ENCODE measurements at places on chromosomes 4 and X. TPM values are rescaled to one million over a fixed set of nuclear protein-coding genes. Genes with fewer than 3 reads are reported as not detected.

Gene PNMA6F
- not detected for total RNA-seq

Gene SYTL5
- 0.42 TPM for total RNA-seq

Gene CACNA1F
- total RNA-seq = 0.15 TPM

Gene ARL9
- total RNA-seq = 0.55 TPM

Gene PABPC1L2B
- total RNA-seq = not detected

Gene VGLL1
- not detected for total RNA-seq

Gene MTMR8
- 0.19 TPM for total RNA-seq

DNA sequence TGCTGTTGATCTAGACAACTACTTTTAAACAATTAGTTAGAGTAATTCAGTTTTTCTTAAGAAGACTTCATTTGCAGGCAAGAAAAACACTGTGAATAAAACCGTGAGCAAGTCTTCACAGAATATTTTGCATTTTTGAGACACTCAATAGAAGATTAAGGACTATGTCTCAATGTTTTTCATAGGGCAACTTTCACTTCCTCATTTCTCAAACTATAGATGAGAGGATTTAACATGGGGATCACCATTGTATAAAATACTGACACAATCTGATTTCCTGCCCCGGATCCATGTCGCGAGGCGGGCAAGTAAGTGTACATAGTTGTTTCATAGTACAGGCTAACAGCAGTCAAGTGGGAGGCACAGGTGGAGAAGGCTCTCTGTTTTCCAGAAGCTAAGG, 108.8 kb upstream of the IGSF1 start:
- no peak for DNase-seq

DNA sequence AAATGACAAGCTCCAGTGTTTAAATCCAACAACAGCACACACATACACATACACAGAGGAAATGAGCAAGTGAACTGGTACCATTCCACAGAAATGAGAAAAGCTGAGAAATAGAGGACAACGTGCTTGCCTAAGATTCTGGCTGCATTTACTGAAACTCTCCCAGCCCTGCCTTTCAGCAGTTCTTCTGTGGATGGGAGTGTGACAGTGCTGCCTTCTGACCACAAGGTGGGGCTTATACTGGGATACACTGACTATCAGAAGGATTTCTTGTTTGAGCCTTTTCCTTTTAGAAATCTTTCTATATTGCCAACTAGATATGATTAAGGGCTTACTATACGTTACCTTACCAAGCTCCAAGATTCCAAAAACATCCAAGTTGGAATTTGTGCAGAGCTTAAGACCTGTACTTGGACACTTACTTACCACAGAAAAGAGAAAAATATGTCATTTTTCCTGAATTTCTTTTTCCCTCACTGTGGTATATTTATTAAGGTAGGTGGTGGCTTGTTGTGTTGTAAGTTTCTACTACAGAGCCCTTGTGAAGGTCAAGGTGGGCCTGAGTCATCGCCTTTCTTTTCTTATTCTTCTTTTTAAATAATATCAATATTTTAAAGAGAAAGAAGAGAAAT, 10.7 kb upstream of the CXCL8 start:
- DNase-seq = peak; percentile 91

DNA sequence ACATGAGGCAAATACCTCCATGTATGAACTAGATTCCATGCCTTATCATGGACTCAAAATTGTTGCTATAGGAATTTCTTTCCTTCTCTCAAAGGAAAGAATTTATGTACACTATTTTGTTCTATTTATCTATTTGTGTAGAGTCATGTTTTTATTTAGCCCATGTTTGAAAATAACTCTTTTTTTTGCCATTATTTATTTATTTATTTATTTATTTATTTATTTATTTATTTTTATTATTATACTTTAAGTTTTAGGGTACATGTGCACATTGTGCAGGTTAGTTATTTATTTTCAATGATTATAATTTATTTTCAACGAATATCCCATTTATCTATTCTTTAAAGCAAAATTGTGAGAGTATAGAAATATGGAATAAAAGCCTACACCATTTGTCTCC, 177.9 kb downstream of the MAGEE1 start:
- no peak for DNase-seq

GRCh38 chr4:10701702-10702460, 17.3 kb upstream of the CLNK start:
- DNase-seq = no peak

GRCh38 chrX:12128017-12128416, 10.3 kb upstream of the FRMPD4 start:
- DNase-seq = no peak

DNA sequence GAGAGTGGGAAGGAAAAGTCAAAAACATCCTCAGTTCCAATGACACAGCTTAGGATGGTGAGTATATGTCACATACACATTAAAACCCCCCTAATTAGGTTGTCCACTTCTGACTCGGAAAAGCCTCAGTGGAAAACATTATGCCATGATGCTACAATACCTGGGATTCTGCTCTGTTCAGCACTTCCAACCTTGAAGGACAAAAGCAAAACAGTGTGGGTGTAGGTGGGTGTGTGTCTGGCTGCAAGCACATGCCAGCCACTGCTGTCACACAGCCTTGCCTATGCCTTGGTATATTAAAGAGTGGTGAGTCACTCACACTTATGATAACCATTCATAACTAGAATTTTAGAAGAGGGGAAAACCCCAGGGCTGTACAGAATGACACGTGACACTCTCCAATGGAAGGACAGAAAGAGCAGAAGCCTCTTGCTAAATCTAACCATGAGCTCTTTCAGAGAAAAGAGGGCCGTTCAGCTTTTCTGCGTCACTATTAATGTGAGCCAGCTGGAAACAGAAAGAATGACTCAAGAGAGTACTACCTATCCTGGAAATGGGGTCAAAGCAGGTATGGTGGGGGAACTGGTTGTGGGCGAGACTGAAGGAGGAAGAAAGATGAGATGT, 159.6 kb downstream of the TET2 start:
- no peak for DNase-seq

DNA sequence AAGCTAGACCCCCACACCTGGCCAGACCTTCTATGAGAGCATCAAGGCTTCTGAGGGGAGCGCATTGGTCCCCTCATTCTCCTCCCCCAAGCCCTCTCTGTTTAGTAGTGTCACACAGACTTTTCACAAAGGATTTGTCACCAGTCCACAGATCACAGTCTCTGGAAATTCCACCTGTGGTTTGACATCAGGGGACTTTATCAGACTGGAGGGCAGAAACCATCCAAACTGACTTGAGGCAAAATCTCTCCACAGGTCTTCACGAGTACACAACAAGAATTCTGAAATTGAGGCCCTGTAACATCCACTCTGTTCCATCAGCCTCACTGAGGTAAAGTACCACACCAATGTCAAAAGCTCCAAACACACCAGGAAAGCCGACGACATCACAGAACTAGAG, 112.5 kb downstream of the SH3KBP1 start:
- no peak for DNase-seq

DNA sequence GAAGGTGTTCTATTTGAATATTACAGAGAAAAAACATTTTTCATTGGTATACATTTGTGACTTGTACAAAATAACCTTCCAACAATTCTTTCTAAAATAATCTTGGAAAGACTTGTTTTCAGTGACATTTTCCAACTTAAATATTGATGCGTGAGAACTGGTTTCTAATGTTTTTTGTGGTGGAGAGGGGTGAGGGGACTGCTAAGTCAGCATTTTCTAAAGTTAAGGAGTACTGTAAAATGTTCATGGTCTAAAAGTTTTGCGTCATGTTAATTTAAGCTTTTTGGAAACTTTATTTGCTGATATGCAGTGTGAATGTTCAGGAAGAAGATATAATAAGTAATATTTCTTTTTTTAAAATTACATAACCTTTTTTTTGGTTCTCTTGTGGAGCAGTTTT, 229.3 kb downstream of the MAGEB5 start:
- no peak for DNase-seq

DNA sequence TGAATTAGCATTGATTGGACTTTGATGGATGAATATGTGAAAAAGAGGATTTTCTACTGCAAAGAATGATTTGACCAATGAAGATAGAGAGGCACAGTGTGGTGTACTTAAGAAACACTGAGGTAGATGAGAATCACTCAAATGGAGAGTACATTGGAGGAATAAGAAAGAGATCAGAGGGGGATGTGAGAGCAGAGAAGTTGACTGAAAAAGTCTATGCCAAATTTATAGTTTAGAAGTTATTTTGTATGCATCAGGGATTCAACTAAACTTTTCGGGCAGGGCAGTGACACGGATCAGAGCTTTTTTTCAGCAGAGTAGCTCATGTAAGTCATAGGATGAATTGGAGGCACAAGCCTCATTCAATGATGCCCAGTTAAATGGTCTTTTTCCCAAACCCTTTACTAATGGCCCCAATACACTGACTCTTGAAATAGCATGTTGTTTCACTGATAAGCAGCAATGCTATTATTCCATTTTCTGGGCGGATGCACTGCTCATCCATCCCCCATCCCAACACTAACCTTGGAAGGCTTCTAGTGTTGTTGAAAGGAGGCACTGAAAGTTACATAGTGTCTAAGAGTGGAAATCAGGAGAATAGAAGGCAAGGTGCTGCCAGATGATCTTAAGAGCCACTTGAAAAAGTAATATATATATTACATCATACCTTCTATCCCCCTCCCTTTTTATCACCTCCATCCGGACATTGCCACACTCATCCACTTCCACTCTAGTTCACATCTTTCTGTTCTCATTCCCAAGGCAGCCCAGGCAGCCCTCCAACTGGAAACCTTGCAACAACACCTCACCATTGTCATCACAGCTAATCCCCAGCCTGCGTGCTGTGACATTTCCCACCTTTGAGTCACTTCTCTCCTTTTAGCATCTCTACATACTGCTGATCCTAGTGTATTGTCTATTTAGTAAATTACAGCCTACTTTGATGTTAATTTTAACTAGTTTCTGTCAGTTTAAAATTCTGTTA, 46.1 kb downstream of the ARHGAP24 start:
- DNase-seq = no peak

GRCh38 chr4:82043809-82044137, 330.0 kb downstream of the HNRNPD start:
- no peak for DNase-seq

- DNase-seq = no peak
These were observed 214.5 kb downstream of the KCNIP4 start for GRCh38 chr4:21733894-21734630.

DNA sequence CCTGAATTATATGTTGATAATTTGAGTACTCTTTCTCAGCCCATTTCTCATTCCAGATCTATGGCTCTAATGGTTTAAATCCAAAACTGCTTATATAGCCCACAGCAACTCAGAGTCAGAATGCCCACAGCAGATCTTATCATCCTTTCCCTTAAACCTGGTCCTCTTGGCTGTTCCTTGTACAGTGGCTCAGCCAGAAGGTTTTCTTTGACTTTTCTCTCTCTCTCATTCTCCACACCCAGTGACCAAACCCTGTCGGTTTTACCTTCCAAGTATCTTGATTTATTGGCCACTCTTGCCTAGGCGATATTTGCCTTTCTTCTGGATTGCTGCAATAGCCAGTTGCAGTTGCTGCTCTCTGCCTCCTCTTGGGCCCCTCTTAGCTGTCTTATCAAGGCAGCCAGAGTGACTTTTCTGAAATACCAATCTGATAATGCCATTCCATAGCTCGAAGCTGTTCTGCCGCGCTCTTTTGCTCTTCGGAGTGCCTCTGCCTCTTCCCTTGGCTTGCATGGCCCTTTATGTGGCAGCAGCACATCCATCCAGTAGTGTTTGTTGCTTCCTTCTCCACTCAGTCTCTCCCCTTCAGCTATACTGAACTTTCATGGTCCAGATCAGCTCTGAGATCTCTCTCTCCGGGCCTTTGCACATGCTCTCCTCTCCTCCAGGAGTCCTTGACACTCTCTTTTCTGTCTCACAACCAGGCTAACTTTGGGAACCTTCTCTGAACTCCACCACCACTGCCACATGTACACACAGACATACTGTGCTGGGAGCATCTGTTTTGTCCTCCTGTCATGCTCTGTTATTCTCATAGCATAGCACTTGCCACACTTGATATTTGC, 11.8 kb downstream of the GAB1 start:
- DNase-seq = no peak

- DNase-seq = no peak
These were observed 229.2 kb downstream of the PTTG2 start for GRCh38 chr4:38189445-38189844.

DNA sequence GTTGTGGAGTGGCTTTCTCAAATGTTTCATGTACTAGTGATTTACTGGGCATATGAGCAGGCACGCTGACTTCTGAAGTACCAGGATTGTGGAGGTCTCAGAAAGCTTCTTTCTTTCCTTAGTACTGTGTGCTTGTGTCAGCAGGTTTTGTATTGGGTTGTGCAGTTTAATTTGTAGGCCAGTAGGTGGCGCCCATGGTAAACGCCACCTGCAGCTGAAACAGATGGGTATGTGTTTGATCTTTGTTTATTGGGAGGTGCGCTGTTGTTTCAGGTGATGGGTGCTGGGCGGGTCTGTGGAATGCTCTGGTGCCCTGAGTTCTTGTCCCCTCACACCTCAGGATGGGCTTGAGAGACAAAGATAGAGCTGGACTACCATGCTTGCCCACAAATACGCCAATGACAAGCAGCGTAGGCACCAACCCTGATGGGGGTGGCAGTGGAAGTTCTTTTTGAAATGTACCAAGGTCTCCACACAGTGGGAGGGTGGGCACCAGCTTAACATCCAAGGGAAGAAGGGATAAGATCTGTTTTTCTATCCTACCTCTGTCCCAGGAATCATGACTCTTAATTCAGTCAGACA, 141.5 kb downstream of the RPS6KA6 start:
- no peak for DNase-seq

DNA sequence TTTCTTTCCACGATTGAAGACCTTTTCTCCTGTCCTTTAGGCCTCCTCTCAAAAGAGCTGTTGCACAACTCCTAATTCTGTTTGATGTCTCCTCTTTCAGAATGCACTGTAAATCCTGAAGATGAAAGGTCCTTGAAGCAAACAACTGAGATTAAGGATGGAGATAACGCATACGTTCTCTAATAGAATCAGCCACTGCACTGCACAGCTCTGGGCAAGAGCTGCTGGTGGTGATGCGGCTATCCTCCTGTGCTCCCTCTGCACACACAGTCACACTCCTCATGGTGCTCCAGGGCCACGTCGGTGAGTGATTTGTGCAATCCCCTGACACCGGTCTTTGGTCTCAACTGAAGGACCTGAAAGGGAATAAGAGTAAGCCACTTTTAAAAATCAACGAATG, 208.7 kb downstream of the PDGFC start:
- DNase-seq = no peak

DNA sequence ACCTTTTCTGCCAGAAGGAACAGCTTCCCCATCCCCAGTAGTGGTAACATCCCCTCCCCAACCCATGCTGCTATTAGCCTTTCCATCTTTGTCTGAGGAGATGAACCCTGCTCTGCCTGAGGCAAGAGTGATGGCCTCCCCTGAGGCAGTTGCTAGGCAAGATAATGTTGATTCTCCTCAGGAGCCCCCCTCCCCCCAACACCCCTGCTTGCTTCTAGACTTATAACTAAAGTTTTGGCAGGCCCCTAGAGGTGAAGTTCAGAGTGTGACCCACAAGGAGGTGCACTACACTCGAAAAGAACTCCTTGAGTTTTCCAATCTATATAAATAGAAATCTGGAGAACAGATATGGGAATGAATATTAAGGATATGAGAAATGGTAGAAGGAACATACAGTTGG, 962.5 kb downstream of the ADGRL3 start:
- DNase-seq = no peak
